ENCODE measurements at places on chromosomes 6 and 20.

- DNase-seq: no peak
Observed at GRCh38 chr6:63663956-63664281, 28.3 kb downstream of the PHF3 start.

GRCh38 chr6:104505838-104506237, 353.9 kb downstream of the HACE1 start:
- DNase-seq: no peak

- DNase-seq: no peak
Observed at GRCh38 chr6:21694168-21694567, 100.6 kb downstream of the SOX4 start.

DNA sequence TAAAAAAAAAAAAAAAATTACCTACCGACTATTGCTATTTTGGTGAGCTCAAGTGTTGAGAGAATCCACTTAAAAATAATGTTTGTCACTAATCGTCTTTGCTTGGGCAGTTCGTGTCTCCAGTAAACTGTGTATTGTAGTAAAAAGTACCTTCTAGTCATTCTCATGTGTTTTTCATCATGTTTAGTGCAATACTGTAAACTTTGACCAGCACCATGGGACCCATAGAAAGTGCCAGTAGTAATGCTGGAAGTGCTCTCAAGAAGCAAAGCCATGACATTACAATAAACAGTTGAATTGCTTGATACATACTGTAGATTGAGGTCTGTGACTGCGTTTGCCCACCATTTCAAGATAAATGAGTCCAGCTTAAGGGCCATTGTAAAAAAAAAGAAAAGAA, 395.2 kb downstream of the BCKDHB start:
- DNase-seq: no peak

DNA sequence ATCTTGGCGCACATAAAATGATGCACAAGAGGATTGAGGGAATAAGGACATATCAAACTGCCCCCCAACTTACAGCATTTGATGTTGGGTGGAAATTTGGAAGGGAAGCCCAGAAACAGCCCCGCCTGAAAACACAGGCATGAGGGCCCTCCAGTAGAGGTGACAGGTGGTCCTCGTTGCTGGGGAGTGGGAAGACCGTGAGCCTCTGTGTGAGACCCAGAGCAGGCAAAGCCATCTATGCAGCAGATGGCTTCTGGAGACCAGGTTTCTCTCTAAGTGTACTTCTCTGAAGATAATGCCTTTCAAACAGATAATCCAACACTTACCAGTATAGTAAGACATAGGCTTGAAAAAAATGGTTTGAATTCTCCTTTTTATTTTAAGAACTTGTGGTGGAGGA, 132.2 kb upstream of the INSM1 start:
- DNase-seq: no peak

GRCh38 chr6:20830576-20830975, 296.3 kb downstream of the CDKAL1 start:
- DNase-seq: no peak

GRCh38 chr6:74872754-74873476, 332.9 kb downstream of the COL12A1 start:
- no peak for DNase-seq

GRCh38 chr6:88730611-88731011, 232.8 kb downstream of the RNGTT start:
- DNase-seq: no peak

DNA sequence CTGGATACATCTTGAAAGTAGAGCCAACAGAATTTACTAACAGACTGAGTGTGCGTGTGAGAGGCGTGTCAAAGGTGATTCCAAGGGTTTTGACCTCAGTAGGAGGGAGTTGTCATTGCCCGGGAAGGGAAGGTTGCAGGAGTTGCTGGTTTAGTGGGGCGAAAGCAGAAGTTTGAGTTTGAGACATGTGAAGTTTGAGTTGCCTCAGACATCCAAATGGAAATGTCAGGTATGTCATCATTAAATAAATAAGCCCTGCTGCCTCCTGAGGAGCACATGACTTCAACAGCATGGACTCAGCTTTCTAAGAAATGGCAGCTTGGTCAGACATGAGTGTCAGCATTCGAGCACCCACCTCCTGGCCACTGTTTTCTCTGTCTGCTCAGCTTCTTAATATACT, 26.6 kb upstream of the TGM2 start:
- no peak for DNase-seq

DNA sequence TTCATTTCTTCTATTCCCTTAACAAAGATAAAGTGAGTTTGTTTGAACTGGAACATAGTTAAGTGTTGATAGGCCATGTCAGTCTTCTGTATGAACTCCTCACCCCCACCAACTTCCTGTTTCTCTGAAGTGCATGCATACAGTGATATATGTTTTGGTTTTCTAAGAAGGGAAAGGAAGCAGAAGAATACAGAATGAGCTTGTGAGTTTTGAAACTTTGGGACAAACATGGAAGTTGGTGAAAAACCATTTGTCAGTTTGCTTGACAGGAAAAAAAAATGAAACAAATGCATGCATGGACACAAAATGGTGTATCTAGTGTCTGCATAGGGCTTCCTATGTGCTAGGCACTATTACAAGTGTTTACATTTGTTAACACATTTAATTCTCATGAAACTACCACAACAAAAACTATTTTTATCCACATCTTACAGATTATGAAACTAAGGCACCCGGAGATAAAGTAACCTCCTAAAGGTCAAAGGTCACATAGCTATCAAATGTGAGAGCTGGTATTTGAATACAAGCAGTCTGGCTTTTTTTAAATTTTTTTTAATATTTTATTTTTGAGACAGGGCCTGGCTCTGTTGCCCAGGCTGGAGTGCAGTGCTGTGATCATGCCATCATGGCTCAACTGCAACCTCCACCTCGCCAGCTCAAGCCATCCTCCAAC, 105.9 kb downstream of the ADGRB3 start:
- no peak for DNase-seq

GRCh38 chr6:109325400-109325801, 56.9 kb downstream of the CD164 start:
- no peak for DNase-seq

DNA sequence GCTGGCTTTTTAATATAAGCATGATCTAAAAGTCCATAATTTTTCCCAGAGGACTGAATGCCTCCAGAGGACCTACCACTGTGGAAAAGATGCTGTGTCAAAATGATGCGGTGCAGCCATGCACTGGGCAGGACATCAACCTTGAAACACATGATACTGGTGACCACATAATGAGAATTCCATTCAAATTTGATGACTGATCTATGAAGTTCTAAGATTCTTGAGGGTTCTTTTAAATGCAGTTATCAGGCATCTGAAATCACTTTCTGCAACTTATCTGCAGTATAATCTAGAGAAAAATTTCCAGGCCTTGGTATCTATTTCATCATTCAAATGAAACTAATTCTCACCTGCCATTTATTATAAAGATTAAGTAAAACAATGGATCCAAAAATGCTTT, 15.0 kb upstream of the MARCKS start:
- no peak for DNase-seq

DNA sequence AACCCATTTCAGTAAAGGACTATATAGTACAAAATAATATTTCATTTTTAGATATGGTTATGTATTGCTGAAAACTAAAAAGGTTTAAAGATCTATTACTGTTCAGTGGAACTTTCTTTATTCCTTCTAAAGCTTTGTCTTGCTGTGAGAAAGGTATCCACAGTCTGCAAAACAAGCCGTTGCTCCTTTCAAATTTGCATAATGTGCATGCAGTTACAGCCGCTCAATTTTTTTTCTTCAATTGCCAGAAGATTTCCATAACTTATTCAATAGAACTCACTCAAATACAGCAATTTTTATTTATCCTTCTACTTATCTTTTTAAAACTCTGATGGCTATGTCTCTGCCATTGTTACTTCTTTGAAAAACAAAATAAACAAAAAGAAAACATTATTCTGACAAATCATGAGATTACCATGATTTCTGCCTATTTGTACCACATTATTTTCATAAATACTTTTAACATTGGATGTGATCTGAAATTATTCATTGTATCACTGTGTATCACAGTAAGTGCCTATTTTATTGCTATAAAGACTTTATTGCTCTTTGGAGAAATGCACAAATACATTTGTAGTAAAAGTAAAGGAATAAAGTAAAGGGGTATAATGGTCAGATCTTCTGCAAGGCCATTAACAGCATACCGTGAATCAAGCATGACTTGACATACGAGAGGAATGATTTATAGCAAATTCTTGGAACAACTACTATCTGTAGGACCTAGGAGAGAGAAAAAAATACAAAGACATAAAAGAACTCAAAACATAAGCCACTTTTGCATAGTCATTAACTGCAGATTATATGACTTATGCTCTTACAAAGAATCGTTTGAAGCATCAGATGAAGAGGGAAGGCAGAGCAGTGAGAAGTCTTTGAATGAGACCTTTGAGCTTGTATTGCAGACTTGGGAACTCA, 29.6 kb upstream of the HBS1L start:
- no peak for DNase-seq

DNA sequence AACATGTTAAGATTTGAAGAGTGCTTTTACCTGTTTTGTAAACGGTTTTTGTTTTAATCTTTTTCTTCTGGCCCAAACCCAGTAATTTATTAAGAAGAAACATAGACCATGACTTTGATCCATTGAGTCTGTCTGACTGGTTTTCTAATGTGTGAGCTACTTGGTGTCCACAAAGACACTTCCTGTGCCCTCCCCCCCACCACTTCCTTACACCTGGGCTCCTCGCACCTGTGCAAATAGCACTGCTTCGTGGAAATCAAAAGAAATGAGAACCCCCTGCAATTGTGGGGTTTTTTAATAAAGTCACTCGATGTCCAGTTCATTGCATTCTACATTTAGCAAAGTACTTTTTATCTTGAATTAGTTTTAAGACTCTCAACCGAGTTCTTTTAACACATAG, 65.5 kb downstream of the SMOC2 start:
- DNase-seq: peak; percentile 13

GRCh38 chr6:113627480-113627879, 229.7 kb upstream of the MARCKS start:
- DNase-seq: no peak

- DNase-seq: no peak
Observed at GRCh38 chr20:16647875-16648597, 74.8 kb upstream of the KIF16B start.

DNA sequence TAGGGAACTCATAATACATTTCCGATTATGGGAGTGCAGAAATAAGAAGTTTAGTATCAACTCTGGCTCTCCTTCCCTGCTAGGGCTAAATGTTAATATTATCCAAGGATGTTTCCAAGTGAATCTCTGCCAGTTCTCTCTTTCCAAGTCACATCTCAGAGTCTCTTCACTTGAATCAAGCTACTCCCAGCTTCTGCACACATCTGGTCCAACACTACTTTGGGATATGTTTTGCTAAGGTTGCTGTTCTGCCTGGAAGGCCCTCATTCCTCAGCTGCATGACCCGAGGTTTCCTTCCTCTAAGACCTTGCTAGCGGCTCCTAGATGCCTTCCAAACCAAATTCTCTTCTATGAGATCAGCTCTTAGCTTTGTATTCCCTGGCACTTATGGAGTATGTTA, 331.8 kb downstream of the GJA1 start:
- DNase-seq: no peak

GRCh38 chr6:151850479-151851003, 43.1 kb downstream of the ESR1 start:
- no peak for DNase-seq

DNA sequence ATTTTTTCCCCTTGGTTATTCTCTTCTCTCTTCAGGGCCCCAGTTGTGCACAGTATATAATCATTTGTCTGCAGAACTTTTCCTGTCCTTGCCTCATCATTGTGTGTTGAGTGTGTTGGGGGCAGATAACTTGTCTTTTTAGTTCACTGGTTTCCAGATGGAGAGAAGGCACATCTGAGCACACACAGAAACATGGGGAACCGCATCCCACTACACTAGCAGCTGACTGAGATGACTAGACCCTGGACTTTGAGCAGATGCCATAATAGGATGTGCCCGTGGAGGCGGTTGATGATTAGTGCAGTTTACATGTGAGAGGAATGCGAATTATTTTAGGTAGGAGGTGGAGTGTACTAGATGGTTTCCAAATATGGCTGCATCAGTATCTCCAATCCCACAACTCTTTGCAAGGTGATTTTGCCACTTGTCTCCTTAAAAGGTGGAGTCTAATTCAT, 26.5 kb upstream of the SH3BGRL2 start:
- DNase-seq: no peak

GRCh38 chr20:37457921-37458320, 63.1 kb upstream of the NNAT start:
- no peak for DNase-seq

GRCh38 chr6:46419576-46420002, 71.7 kb downstream of the RCAN2 start:
- peak; percentile 31 for DNase-seq

GRCh38 chr6:20698675-20699074, 164.4 kb downstream of the CDKAL1 start:
- DNase-seq: no peak

- DNase-seq: no peak
Observed at GRCh38 chr20:3820901-3821727, 767 bp downstream of the AP5S1 start.

DNA sequence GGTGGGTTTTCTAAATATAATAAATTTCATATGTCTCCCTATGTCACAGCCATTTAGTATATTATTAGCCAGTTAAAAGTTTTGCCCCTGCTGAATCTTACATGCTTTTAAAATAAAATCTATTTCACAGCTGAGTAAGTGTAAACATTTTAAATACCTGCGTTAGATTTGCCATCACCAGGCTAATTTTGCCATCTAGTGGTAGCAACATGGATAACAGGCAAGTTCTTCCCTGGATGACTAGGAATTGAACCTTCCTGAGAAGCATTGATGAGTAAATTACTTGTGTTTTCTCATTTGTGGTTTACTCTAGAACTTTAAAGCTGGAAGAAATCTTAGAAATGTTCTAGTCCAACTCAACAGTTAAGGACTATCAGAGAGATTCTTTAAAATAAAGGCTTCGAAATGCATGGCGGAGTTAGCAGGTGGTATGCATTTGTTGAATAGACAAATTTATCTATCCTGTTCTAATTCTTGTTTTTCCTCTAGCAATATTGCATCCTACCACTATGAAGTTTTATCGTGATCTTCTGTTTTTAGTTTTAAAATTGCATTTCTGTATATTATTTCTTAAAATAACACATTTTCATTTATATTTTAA, 2.6 kb downstream of the PRSS35 start:
- DNase-seq: peak; percentile 12

DNA sequence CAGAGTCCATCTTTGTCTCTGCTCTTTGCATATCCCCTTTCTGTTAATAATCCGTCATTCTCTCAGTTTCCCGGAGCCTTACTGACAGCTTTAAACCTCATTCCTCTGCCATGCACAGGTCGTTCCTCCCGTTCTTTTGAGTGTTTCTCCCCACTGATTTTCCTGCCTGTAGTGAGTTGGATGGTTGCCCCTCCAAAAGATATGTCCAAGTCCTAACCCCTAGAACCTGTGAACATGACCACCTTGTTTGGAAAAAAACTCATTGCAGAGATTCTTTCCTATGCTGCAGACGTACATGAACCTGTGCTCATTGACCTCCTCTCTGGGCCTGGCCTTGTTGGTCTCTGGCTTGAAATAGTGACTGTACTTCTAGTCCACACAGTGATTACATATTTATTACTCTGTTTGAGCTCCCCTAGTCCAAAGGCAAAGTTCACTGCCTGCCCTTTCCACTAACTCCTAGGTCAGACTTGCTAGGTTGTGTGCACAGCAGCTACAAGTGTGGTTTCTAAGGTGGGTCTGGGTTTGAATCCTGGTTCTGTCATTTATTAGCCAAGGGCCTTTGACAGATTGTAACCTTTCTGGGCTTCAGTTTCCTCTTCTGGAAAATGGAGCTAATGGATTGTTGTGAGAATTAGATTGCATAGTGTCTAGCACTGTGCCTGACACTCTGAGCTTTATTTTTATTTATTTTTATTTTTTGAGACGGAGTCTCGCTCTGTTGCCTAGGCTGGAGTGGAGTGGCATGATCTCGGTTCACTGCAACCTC, 29.3 kb downstream of the PPARD start:
- no peak for DNase-seq

Data from NCI-H1092 (cell line).